ENCODE measurements at places on chromosomes 6 and 20. TPM values are rescaled to one million over a fixed set of nuclear protein-coding genes. Genes with fewer than 3 reads are reported as not detected.

Gene ACTL10
- 4.1 TPM for total RNA-seq

Gene LAMA4
- total RNA-seq, result not detected

Gene WFDC10B
- not detected for total RNA-seq

Gene GRIK2
- total RNA-seq, result not detected

Gene NECAB3
- 48.2 TPM for total RNA-seq

Gene SPDEF
- not detected for total RNA-seq

Gene ASIP
- total RNA-seq, result not detected

Gene BPIFB2
- total RNA-seq, result not detected

Gene ZNF165
- total RNA-seq, result 0.54 TPM

Gene C20orf96
- total RNA-seq, result 7.8 TPM

Gene ULBP1
- 0.67 TPM for total RNA-seq

Gene PHACTR1
- total RNA-seq, result 0.32 TPM

Gene KCNK16
- not detected for total RNA-seq

Gene NHLRC1
- total RNA-seq, result not detected

Gene CLPSL1
- not detected for total RNA-seq

Gene RNASET2
- total RNA-seq, result 101 TPM

Gene CRISP2
- total RNA-seq, result not detected

GRCh38 chr6:94389218-94389617, 969.9 kb upstream of the EPHA7 start:
- DNase-seq, result no peak

GRCh38 chr6:131199568-131200272, 64.5 kb downstream of the AKAP7 start:
- peak; percentile 85 for DNase-seq

GRCh38 chr6:169654598-169655391, 47.0 kb downstream of the WDR27 start:
- peak; percentile 70 for DNase-seq

- no peak for DNase-seq
Measured at GRCh38 chr6:34457382-34457741, 8.5 kb upstream of the PACSIN1 start.

- DNase-seq, result no peak
Measured at GRCh38 chr6:132084811-132085509, 133.8 kb upstream of the CCN2 start.

- DNase-seq, result peak; percentile 18
Measured at GRCh38 chr20:37901654-37902503, 1.0 kb upstream of the VSTM2L start.

DNA sequence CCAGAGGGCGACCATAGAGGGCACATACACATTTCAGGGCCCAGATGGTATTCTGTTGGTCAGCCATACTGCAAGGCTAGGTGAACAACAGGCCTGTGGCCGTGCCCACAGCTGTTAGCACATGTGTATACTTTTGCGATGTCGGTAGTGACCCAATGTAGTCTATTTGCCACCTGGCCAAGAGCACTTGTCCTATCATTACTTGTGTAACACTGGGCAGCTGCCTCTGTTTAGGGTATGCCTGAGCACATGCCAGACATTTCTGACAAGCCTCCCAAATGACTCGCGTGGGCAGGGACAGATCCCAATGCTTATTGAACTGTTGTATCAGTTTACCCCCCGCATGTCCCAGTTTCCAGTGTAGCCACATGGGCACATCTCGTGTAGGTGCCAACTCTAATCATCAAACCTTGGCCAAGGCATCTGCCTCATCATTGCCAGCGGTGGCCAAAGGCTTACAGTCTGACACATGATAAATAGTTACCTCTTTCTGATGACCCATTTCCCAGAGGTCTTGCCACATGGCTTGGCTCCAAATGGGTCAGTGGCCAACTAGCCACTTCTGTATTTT, 74.4 kb upstream of the FBXL4 start:
- no peak for DNase-seq

DNA sequence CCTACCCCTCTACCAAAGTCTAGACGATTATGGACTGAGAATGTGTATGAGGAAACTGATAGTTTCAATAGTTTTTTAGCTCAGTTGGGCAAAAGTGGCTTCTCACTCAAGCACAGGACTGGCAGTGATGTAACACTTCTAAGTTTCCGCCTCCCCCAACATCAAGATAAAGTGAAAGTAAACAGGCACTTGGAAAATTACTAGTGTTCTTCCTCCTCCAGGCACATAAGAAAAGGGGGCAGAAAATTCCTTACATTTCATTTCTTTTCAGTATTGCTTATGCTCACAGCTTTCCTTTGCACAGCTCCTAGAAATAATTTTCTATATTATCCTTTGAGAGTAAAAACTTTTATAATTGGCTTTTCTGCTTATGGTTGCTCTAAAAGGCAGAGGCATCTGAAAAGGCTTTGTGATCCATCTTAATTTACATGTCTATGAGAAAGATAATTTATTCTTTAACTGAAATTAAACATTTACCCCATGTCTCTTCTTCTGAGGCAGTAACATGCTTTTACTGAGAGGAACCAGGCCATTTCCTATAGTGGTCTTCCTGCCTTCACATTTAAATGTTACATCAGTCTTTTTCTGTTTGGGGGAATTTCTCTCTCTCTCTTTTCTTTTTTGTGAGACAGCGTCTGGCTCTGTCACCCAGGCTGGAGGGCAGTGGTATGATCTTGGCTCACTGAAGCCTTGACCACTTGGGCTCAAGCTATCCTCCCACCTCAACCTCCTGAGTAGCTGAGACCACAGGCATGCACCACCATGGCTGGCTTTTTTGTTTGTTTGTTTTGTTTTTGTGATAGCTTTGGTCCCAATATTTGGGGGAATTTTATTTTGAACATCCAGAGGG, 65.0 kb upstream of the EEF1A1 start:
- peak; percentile 66 for DNase-seq

GRCh38 chr20:38728191-38728781, 4.0 kb downstream of the SLC32A1 start:
- DNase-seq, result no peak

- DNase-seq, result no peak
Measured at GRCh38 chr6:107864226-107865127, 40.4 kb upstream of the SCML4 start.

DNA sequence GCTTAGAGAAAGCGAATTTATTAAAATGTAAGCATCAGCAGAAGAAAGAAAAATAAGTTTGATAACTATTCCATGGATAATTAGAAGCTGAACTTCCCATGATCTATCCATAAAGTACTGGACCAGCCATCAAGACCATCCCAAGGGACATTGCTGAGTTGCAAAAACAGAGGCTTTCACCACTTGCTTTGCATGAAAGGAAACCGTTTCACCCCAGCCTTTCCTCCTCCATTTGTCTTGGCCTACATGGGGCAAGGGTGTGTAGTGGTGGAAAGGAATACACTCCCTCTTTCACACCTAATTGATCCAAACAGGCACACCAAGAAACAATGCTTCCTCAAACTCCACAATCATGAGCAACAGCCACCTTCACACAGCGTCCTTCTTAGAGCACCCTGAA, 10.4 kb downstream of the HIVEP2 start:
- DNase-seq, result no peak

DNA sequence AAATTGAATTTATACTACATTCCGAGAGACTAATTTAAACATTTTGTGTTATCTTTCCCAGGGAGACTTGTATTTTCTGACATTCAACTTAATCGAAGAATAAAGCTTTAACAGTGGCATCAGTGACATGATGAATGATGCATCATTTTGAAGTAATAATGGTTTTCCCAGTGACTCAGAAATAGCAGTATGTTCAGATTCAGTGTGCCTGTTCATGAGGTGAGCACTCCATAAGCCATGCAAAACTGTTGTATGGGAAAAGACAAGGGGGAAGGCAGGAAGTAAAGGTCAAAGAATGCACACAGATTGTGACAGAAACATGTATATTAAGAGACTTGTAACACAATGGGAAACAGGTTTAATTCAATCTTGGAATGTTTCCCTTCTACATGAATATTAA, 1348.2 kb upstream of the GJE1 start:
- no peak for DNase-seq

DNA sequence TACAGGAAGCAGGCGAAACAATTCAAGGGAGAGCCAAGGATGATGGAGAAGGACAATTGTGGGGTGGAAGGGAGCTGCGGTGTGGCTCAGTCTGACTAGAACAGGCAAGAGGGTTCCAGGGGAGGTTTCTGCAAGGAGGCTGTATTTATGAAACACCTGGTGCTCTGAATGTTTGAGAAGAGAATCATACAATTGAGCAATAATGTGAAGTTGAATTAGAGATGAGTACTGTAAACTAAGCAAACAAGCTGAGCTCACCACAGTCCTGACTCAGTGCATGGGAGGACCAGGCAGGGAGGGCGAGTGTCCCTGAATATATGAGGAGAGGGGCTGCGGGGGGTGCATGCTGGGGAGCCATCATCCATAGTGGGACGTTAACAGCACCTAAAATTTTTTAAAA, 279.7 kb downstream of the KIF16B start:
- DNase-seq, result no peak

GRCh38 chr6:45800911-45801310, 214.7 kb downstream of the CLIC5 start:
- DNase-seq, result no peak

- DNase-seq, result no peak
Measured at GRCh38 chr6:34053721-34054120, 92.2 kb downstream of the GRM4 start.

DNA sequence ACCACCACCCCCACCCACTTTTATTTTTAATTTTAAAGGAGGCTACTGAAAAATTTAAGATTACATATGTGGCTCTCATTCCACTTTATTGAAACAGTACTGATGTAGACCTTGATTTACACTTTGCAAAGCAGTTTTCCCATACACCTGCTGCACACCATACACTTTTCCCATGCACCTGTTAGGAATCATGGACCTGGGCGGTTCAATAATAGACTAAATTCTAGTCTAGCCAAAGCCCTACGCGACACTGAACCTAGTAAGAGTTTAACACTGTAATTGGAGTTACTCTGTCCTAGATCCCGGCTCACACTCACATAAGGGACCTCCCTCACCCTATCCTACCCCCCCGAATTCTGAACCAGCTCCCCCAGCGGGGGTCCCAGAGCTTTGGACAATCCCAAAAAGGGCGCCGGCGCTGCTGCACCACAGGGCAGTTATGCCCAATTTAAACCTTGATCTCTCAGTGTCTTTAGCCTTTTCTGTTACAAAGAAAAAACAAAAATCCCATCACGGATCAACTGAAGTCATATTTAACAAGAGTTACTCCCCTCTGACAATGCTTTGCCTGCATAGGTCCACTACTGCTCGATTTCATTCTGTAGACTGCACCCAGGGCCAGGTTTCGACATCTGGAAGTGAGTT, 2.4 kb upstream of the GCLC start:
- DNase-seq, result no peak

DNA sequence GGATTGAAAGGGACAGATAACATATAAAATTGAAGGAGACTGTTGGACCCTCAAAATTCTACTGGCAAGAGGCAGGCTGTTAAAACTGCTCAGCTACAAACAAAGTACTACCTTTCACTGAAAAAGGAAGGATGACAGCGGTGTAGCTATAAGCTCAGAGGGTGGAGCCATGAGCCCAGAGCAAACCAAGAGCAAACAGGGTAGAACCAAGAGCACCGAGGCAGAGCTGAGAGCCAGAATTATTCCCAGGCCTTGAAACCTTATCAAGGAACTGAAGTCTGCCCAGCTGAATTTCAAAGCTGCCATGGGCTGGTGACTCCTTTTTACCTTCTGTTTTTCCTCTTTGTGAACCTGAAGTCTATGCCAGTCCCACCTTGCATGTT, 74.7 kb upstream of the SLC4A11 start:
- no peak for DNase-seq

GRCh38 chr20:25032478-25033264, 25.3 kb downstream of the ACSS1 start:
- no peak for DNase-seq

DNA sequence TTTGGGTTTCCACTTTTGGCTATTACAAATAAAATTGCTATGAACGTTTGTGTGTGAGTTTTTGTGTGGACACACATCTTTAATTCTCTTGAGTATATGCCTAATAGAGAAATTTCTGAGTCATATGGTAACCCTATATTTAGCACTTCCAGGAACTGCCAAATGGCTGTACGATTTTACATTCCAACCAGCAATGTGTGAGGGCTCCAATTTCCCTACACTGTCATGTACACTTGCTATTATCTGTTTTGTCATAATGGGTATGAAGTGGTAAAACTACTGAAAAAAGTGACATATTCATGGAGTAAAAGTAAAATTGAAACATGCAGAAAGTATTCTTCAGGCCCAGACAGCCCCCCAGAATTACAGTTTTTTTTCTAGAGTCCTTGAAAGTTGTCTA, 59.6 kb upstream of the ESR1 start:
- DNase-seq, result no peak

DNA sequence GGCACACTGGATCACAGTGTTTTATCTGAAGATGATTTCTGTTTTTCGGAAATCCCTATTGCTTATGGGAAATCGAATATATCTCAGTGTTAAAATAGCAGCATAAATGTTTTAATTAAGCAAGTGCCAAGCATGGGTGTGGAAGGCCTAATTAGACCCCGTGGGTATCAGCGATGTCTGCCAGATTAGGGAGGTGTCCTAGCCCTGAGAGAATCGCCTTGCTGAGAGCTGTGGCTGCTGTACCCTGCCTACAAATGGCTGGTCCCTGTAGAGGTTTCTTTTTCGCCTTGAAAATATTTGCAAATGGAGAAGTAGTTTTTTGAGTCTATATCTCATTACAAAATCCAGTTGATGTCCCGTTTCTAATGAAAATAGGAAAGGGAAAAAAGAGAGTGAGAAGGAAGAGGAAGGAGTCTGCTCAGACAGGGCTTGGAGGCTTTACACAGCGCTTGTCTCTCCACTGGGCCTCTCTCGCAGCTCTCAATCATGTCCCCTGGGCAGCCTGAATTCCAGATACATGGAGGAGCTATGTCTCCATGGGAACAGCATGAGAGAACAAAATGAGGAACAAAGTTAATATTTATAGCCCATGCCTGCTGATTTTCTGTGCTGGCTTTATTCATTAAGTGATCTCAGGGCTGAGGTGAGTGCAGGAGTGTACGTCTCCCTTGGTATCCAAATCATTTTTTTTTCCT, 35.2 kb upstream of the BCLAF1 start:
- no peak for DNase-seq

- DNase-seq, result peak; percentile 66
Measured at GRCh38 chr20:62010551-62011402, 54.9 kb downstream of the TAF4 start.

DNA sequence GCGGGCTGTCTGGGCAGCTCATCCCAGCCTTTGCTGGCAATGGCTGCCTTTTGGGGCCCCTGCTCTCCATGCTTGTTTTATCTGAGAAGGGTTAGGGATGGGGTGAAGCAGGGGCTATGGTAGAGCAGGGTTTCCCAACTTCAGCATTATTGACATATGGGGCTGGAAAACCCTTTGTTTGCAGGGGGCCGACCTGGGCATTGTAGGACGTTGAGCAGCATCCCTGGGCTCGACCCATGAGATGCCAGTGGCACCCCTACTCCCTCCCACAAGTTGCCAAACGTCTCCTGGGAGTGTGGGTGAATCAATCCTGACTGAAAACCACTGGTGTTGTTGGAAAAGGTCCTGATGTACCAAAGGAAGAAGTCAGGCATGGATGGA, 56.9 kb downstream of the KCNK5 start:
- DNase-seq, result no peak

- DNase-seq, result no peak
Measured at GRCh38 chr6:22954749-22955385, 385.5 kb downstream of the HDGFL1 start.

- no peak for DNase-seq
Measured at GRCh38 chr20:50562262-50562701, 52.1 kb downstream of the PTPN1 start.
